Stimulated activated CD4-positive, alpha-beta T cell treated with anti-CD3 and anti-CD28 coated beads, Interleukin-1b, Interleukin-23, amount 100 ng/mL, for 1 hour (primary cell): ENCODE measurements at places on chromosomes 16 and 17.

DNA sequence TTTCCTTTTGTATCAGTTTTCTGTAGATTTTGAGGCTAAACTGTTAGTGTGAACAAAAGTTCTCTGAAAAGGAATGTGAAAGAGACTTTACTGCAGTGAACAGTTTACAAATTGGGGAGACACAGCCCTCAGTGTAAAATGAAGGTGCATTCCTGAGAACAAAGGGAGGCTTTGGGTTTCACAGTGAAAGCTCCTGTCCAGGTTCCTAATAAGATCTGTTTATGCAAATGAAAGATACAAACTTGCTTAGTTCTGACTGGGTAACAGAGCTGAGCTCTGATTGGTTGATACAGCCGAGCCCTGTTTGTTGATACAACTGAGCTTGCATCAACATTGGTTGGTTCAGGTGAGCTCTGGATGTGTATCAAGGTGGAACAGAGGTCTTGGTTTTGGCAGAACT, 8.3 kb upstream of the CDRT15 start:
- DNase-seq: no peak

DNA sequence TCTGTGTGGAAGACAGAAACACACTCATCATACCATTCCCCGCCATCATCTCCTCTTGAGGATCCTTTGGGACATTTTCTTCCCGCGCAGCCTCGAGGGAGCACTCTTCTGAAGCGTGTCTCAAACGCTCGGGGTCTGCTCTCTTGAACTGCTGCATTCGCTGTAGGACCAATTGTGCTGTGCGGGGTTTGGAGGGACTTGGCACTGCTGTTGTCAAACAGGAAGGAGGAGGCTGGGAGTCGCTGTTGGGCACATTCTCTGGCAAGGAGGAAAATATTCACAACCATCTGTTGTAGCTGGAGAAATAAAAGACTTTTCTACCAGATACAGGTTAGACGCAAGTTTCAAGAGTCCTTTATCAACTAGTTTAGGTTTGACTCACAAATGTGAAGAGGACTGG, 5.0 kb downstream of the SLX4 start:
- no peak for DNase-seq

GRCh38 chr16:57462978-57463362, 491 bp downstream of the POLR2C start:
- DNase-seq: no peak

DNA sequence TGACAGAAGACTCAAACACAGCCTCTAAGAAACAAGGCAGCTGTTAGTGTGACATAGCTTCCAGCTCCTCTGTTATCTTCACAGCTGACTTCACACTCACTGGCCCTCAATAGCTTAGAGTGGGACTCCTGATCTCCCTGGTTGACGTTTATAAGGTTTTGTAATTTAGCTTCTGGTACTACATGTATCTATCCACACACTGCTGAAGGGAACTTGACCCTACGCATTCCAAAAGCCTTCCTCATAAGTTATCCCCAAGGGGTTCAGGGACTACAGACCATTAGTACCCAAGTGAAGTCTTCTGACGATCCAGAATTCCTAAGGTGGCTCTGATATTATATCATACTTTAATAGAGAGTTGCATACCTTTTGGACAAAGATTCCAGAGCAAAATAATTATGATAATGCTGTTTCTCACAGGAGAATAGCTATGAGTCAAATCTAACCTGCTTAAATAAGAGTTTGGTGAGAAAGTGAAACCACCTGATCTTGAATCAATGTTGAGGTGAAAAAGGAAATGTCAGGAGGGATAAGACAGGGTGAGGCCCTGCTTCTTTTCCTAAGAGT, 14.5 kb downstream of the ACACA start:
- DNase-seq: no peak

GRCh38 chr17:47159315-47159714, 29.8 kb downstream of the CDC27 start:
- no peak for DNase-seq

GRCh38 chr16:71426069-71426879, 15.6 kb downstream of the TLE7 start:
- DNase-seq: no peak

GRCh38 chr16:17420816-17421215, 49.9 kb downstream of the XYLT1 start:
- no peak for DNase-seq

- no peak for DNase-seq
Measured at GRCh38 chr17:29659155-29659554, 36.4 kb upstream of the CORO6 start.

DNA sequence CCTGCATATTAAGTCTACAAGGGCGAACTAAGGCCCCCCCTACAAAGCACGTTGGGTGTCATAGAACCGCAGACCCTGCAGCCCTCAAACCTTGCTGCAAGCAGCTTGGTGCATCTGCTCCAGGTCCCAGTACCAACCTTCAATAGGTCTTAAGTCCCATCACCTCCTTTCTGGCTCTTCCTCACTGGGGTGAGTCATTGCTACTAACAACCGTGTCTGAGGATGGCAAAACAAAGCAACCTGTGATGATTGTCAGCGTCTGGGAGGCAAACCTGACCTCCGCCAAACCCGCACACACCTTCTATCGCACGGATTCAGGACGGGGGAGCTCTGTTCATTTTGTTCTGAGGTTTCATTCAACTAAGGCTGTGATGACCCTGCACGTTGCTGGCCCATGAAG, 138.9 kb downstream of the SLC39A11 start:
- no peak for DNase-seq

GRCh38 chr17:72850410-72851118, 241.9 kb downstream of the SLC39A11 start:
- DNase-seq: no peak

DNA sequence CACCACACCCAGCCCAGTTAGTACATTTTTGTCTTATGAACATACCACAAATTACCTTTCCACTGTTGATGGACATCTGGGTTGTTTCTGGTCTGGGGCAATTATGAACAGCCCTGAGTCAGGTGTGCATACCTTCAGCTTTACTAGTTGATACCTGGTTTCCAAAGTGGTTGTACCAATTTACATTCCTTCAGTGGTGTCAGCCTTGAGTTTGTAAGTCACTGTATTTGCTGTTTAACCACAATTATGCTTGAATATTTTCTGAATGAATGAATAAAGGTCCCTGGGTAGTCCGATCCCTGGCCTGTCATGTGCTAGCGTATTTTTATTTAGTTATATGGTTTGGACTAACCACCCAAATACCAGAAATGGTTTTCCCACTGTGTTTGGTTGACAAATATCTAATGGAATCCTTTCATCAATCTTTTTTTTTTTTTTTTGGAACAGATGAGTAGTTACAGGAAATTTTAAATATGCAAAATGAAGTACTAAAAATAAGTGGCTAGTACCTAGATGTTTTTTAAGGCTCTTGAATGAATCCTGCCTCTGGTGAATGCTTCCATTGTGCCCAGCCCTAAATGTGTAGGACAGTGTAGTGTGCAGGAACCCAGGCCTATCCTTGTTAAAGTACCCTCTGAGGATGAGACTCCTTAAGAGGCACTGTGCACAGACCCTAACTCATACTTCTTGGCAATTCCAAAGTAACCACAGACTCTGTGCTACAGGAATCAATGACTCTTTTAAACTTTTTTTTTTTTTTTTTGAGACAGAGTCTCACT, 3.7 kb downstream of the DUSP14 start:
- DNase-seq: no peak

DNA sequence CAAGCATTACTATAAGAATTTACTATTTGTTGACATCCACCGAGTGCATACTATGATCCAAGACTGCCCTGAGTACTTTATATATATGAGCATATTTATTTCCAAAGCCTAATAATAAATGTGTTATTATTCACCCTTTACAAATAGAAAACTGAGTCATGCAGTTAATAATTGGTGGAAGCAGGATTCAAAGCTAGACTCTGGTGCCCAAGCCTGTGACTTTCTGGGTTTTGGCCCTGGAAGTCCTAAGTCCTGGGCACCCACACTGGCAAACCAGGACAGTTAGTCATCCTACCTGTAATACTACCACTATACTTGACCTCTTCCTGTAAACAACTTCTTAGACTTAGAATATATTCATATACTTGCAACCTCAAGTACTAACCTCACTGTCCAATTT, 257.4 kb upstream of the IRX5 start:
- DNase-seq: no peak

DNA sequence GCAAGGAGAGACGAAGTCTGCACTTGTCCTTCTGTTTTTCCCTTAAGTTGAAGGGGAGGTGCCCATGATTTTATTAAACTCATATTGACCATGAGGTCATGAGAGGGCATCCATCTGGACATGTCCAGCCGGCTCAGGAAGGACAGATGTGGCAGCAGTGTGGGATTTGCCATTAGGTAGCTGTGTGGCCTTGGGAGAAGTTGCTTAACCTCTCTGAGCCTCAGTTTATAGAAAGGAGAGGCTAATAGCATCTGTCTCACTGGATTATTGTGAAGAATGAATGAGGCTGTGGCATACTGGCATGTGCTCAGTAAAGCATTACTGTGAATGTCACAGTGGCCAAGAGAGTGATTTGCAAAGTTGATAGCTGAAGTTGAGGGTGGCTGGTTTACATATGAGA, 1.2 kb downstream of the TIMM22 start:
- no peak for DNase-seq

DNA sequence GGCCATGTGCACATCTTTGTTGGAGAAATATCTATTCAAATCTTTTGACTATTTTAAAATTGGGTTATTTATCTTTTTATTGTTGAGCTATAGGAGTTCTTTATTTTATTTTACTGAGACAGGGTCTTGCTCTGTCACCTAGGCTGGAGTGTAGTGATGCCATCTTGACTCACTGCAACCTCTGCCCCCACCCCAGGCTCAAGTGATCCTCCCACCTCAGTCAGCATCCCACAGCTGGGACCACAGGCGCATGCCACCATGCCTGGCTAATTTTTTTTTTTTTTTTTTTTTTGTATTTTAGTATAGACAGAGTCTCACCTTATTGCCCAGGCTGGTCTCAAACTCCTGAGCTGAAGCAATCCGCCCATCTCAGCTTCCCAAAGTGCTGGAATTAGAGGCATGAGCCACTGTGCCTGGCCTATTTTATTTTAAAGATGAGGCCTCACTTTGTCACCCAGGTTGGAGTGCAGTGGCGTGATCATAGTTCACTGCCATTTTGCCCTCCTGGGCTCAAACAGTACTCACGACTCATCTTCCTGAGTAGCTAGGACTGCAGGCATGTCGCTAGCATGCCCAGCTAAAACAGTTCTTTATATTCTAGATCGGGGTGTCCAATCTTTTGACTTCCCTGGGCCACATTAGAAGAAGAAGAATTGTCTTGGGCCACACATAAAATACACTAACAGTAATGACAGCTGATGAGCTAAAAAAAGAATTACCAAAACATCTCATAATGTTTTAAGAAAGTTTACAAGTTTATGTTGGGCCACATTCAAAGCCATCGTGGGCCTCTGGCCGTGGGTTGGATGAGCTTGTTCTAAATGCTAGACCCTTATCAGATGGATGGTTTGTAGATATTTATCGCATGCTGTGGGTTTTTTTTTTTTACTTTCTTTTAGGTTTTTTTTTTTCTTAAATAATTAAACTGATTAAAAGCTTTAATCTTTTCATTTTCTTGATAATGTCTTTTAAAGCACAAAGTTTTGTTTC, 13.7 kb downstream of the TENT4B start:
- no peak for DNase-seq

DNA sequence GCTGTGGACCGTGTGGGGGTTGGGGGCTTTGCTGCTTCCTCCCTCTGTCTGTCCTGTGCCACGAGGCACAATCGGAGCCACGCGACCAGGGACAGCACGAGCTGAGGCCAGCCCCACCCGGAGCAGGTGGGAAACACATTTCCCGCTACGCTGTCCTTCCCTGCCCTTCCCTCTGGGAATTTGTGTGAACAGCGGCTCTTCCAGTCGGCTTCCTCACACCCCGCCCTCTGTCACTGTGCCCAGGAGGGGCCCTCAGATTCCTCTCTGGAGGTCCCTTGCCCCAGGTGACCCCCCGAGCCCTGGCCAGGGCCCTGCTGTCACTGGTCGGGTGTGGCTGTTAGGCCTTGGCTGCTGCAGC, 19.6 kb downstream of the SPIRE2 start:
- no peak for DNase-seq

DNA sequence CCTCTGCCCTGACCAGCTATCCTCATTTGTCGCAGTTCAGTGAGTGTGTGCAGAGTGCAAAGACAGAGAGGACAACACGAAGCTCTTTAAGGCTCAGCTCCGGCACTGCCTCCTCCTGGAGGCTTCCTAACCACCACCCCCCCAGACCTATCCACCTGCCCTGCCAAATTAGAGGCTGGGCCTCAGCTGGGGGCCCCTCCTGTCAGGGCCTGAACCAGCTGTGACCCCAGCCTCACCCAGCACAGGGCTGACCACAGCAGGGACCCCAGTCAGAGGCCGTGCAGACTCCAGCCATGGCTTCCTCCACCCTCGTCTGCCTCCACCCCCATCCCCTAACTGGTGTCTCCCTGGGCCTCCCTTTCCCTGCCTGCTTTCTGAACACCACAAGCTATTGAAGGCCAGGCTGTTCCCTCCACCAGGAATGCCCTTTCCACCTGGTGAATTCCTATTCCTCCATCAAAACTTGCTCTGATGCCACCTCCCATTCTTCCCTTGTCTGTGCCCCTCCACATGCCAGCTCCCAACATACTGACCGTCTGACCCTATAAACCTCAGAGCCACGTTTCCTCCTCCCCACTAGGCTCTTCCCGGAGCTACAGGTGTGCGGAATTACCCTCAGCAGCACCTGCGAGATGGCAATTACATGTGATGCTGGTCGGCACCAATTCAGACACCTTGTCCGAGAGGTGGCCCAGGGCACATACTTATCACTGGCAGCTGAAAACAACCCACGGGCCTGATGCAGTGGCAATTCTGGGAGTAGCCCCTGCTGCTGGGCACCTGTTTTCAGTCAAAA, 8.8 kb downstream of the SREBF1 start:
- DNase-seq: no peak

- no peak for DNase-seq
Measured at GRCh38 chr17:44827863-44828262, 2.2 kb downstream of the GJC1 start.

DNA sequence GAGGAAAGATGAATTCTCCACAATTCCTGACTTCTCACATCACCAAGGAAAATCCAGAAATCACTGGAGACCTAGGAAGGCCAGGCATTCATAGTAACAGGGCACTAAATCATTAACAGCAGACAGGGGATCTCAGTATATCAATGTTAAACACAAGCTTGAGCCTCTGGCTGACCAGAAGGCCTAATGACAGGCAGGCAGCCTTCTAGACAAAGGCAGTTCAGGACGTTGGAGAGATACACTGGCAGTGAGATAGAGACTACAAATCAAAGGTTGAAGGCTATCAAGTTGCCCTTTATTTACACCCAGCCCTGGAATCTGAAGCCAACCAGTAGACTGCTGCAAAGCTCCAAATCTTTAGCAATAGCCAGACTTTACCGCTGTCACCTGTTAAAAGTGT, 422.8 kb upstream of the CCL2 start:
- no peak for DNase-seq
